8988T (cell line): ENCODE measurements at places on chromosomes 5 and 9.

DNA sequence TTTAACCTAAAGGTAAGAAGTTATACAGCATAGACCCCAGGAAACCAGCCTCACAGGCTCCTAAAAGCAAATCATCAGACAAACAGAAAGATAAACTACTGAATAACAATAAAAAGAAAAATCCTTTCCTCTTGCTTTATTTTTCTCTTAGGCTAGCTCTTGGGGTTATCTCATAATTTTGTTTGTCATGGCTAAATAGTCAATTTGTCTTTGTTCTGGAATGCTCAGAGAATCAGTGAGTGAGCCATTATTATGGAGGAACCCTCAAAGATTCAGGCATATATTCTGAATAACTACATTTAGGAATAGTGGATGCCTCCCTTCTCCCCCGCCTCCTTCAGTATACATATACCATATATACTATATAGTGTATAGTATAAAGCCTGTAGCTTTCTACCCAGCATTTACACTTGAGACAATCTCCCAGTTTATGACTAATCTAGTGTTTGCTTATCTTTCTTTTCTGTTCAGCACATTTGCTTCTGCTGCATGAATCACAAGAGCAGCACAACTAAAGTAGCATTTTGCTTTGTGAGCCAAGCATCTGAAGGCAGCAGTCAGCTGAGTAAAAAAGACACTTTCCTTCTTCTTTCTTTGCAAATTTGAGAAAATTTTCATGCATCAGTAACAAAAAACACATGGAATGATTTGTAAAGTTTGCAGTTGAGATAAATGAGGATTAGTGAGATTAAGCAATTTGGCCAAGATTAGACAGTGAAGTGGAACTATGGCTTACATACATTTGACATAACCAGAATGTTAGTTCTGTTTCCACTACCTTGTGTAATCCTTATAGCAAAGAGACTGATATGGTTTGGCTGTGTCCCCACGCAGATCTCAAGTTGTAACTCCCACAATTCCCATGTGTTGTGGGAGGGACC, 45.3 kb upstream of the PPP3R2 start:
- no peak for DNase-seq

DNA sequence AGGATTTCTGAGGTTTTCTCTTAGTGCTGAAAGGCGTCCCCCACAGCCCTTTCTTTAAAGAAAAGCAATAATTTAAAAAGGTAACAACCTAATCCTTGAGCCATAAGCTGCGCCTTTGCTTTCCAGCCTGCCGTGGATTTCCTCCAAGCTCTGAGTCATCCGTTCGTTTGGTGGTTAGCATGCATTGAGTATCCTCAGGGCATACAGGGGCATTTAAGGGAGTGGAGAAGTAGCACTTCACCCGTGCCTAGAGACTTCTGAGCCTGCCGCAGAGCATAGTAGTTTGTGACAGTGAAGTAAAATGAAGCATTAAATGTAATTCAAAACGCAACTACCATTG, 892 bp upstream of the TNC start:
- no peak for DNase-seq

GRCh38 chr9:36911601-36912412, 122.3 kb downstream of the PAX5 start:
- no peak for DNase-seq

DNA sequence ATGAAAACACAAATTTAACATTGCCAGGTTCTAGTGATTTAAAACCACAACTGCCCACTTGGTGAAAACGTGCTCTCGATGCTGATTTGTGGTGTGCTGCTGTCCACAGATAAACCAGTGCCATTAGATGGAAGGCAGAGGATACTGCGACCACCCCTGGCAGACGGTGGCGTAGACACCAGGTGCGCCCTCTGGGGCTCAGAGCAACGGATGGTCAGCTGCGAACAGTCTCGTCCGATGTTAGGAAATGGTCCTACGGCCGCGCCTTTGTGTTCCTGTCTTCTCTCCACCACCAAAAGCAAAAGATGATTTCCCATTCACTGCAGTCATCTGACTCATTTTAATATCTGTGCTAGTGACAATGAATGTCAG, 43.2 kb downstream of the UBE2QL1 start:
- DNase-seq, result no peak
